Mesothelial cell of epicardium (in vitro differentiated cells): ENCODE measurements at places on chromosomes 11 and 22. TPM values are rescaled to one million over a fixed set of nuclear protein-coding genes. Genes with fewer than 3 reads are reported as not detected.

DNA sequence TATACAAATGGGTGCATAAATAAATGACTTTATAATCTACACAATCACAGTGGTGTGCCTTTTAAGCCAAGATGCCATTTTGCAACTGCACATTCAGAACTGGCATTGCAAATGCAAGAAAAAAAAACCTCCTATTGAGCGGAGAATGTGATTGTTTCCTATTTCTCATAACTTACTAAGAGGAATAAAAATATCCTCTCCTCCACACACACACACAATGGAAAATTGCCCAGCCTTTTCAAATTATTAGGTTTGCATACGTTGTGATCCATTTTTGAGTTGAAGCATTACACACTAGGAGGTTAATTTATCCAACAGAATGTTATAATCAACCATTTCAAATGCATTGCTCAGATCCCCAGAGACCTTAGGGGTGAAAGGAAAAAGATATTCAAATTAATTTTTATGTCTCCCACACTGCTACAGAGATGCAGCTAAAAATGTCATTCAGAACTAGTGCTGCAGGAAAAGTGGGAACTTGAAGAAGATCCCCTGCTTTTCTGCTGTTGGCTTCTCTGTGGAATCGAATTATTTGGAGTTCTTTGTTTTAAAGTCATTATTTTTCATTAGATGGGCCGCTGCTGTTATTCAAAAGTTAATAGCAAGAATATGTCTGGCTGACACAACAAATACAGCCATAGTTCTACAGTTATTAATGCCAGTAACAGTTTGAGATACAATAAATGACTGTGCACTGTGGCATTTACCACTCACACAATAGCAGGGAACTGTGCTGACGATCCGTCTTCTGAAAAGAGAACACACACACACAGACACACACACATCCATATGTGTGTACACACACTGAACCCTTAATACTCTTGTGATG is 299.9 kb upstream of the ANO5 start:
- H3K4me1 ChIP-seq, result no peaks in the 10 kb centered on the region
- no peak overlapping the region for H3K27ac ChIP-seq
- H3K36me3 ChIP-seq, result no peaks in the 10 kb centered on the region
- no peak overlapping the region for H3K4me3 ChIP-seq
- H3K27me3 ChIP-seq, result peaks cover 2% of the 10 kb centered on the region
- DNase-seq, result no peak

GRCh38 chr11:13214276-13214675 is 63.3 kb upstream of the BMAL1 start:
- H3K36me3 ChIP-seq, result no peaks in the 10 kb centered on the region
- DNase-seq, result no peak
- H3K4me3 ChIP-seq, result no peak overlapping the region
- H3K4me1 ChIP-seq, result peaks cover 4% of the 10 kb centered on the region

- peaks cover 17% of the 10 kb centered on the region for H3K27me3 ChIP-seq
- H3K27ac ChIP-seq, result no peak overlapping the region
- peaks cover 11% of the 10 kb centered on the region for H3K4me1 ChIP-seq
- H3K36me3 ChIP-seq, result peaks cover 14% of the 10 kb centered on the region
Observed at GRCh38 chr11:18106688-18107087, 806 bp upstream of the SAAL1 start.

GRCh38 chr11:102608699-102609098 is 16.4 kb downstream of the MMP20 start:
- H3K4me1 ChIP-seq, result no peaks in the 10 kb centered on the region
- H3K27ac ChIP-seq, result no peak overlapping the region
- no peaks in the 10 kb centered on the region for H3K27me3 ChIP-seq
- no peak overlapping the region for H3K4me3 ChIP-seq
- DNase-seq, result no peak

- H3K4me3 ChIP-seq, result peak overlapping the region; percentile 77
- peak overlapping the region; percentile 71 for H3K27ac ChIP-seq
- H3K27me3 ChIP-seq, result no peaks in the 10 kb centered on the region
Observed at GRCh38 chr11:111977146-111978027, 40.2 kb downstream of the DIXDC1 start.

DNA sequence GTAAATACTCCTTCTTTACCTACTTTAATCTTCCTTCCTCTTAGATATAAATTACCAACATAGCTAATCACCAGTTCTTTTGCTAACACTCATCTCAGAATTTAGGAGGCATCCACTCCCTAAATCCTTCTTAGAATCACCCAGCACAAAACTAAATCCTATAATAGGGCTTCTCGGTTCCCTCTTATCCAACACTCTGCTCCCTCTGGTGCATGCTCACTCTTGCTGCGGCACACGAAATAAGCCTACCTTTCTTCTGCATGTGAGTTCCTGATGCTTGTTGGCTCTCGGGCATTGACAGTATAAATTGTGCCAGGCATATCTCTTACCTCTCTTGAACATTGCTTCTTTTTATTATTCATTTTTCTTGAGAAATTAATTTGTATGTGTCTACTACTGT is 61.0 kb downstream of the OR5AK2 start:
- DNase-seq, result no peak
- no peak overlapping the region for H3K4me3 ChIP-seq
- peaks cover 2% of the 10 kb centered on the region for H3K36me3 ChIP-seq
- no peaks in the 10 kb centered on the region for H3K27me3 ChIP-seq
- H3K27ac ChIP-seq, result no peak overlapping the region

DNA sequence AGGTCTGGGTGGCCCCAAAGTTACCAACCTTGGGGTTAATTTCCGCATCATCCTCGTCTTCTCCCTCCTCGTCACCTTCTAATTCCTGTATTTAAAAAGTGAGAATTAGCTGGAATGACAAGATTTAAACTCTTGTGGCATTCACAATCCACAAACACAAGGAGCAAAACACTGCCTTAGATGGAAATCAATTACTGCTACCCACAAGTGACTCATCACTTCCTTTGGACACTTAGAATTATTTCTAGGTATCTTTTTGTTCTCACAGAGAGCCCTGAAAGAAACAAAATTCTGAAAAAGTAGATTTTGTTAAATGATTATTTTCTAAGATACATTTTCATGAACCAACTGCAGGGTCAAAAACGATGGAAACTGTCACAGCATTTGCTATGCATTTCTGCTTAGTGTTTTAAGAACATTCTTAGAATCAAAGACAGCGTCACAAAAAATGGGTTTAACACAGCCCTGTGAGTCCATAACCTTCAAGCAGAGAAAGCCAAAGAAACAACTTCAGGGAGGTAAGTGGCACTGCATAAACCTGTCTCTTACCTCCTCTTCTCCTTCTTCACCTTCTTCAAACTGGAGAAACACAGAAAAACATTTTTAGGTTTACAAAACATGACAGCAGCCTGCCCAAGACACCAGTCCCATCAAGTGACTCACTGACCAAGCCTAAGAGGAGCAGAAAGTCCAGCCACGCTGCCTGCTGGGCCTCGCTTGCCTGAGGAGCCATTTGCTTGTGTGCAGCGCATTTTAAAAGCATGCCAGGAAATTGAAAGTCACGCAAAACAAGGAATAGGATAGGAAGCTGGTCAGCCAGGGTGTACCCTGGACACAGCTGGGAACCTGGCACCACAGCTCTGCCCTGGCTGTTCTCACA is 22.3 kb upstream of the PHLDA2 start:
- peaks cover 54% of the 10 kb centered on the region for H3K36me3 ChIP-seq
- no peaks in the 10 kb centered on the region for H3K4me1 ChIP-seq
- no peak for DNase-seq
- H3K27me3 ChIP-seq, result no peaks in the 10 kb centered on the region

DNA sequence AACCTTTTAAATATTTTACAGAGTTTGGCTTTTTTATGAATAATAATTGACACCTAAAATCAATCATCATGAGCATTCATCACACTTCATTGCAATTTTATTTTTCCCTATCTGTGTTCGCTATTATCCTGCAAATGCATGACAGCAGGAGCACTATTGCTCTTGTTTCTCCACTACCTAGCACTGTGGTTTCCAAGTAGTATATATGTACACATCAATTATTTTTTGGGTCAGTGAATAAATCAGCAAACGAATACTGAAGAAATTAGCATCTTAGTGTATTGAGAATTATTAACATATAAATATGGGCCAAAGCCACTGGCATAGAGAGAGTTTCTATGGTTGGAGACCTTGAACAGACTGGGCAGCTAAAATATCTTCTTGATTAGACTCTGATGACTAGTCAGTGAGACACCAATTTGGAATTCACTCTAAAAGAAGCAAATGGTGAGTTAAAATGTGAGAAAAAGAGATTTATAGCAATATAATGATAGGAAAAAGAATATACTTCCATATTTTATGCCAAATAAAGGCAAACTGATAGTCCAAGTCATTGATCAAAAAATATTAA is 731.1 kb upstream of the LUZP2 start:
- DNase-seq, result no peak
- H3K36me3 ChIP-seq, result peaks cover 11% of the 10 kb centered on the region
- H3K4me1 ChIP-seq, result no peaks in the 10 kb centered on the region
- no peak overlapping the region for H3K27ac ChIP-seq

DNA sequence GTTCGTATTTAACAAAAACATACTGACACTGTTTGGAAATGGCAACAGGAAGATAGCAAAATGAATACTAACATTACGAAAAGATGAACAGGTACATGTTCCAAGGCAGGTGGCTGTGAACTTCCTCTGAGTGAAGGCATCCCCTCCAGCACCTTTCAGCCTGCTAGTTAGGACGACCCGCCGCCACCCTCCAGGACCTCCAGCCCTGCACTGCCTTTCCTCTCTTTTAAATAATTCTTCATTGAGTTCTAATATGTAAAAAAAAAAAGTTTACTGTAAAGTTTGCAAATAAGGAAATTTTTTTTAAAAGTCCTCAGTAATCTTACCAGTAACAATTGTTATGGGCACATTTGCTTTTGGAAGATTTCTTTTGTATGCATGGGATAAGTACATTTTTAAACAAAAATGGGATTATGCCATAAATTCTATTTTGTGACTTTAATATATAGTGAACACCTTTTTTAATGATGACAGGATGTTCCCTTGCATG is 6.0 kb downstream of the NEAT1 start:
- peak overlapping the region; percentile 100 for H3K27ac ChIP-seq
- no peak overlapping the region for H3K4me3 ChIP-seq
- H3K4me1 ChIP-seq, result peaks cover 71% of the 10 kb centered on the region
- H3K36me3 ChIP-seq, result peaks cover 12% of the 10 kb centered on the region
- DNase-seq, result no peak
- H3K27me3 ChIP-seq, result no peaks in the 10 kb centered on the region

DNA sequence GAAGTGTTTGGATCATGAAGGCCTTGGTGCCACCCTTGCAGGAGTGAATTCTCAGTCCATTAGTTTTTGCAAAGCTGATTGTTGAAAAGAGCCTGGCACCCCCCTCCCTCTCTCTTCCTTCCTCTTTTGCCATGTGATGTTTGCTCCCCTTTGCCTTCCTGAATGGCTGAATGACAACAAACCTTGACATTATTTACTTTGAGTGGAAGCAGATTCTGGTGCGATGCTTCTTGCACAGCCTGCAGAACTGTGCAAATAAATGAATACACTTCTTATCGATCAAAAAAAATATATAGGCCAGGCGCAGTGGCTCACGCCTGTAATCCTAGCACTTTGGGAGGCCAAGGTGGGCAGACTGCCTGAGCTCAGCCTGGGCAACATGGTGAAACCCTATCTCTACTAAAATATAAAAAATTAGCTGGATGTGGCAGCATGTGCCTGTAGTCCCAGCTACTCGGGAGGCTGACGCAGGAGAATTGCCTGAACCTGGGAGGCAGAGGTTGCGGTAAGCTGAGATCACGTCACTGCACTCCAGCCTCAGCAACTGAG is 2.0 kb upstream of the NARS2 start:
- no peak for DNase-seq
- peaks cover 17% of the 10 kb centered on the region for H3K4me1 ChIP-seq
- no peak overlapping the region for H3K4me3 ChIP-seq
- no peaks in the 10 kb centered on the region for H3K36me3 ChIP-seq

- peak overlapping the region; percentile 74 for H3K4me3 ChIP-seq
- peak overlapping the region; percentile 86 for H3K27ac ChIP-seq
- peaks cover 17% of the 10 kb centered on the region for H3K36me3 ChIP-seq
- H3K4me1 ChIP-seq, result peaks cover 20% of the 10 kb centered on the region
- no peaks in the 10 kb centered on the region for H3K27me3 ChIP-seq
Observed at GRCh38 chr22:31488346-31488883, 1.2 kb downstream of the EIF4ENIF1 start.

- no peaks in the 10 kb centered on the region for H3K27me3 ChIP-seq
- DNase-seq, result no peak
- peaks cover 28% of the 10 kb centered on the region for H3K4me1 ChIP-seq
- H3K4me3 ChIP-seq, result no peak overlapping the region
- peaks cover 5% of the 10 kb centered on the region for H3K36me3 ChIP-seq
Observed at GRCh38 chr11:92707173-92707619, 262.3 kb upstream of the MTNR1B start.

DNA sequence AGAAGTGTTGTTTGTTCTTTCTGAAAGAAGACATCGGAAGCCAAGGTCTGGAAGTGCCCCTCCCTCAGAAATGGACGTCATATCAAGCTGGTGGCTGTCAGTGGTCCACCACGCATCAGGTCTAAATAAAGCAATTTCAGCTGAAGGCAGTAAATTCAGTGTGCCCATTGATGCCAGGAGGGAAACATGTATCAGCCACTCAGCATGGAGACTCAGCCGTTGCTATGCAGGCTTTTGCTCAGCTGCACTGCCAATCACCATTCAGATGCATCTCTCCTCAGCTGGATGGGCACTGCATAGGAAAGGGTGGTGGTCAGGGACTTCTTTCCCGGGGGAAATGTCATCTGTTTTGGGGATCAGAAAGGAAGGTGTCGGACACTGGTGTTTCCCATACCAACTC is 878.2 kb downstream of the NTM start:
- no peaks in the 10 kb centered on the region for H3K4me1 ChIP-seq
- no peak overlapping the region for H3K4me3 ChIP-seq
- H3K36me3 ChIP-seq, result no peaks in the 10 kb centered on the region
- H3K27me3 ChIP-seq, result peaks cover 48% of the 10 kb centered on the region
- no peak overlapping the region for H3K27ac ChIP-seq
- DNase-seq, result no peak

GRCh38 chr11:29448246-29448877 is 568.5 kb downstream of the KCNA4 start:
- H3K36me3 ChIP-seq, result no peaks in the 10 kb centered on the region
- H3K27me3 ChIP-seq, result no peaks in the 10 kb centered on the region
- peaks cover 21% of the 10 kb centered on the region for H3K4me1 ChIP-seq
- DNase-seq, result no peak
- no peak overlapping the region for H3K4me3 ChIP-seq

GRCh38 chr22:28148816-28149465 is 229.9 kb upstream of the PITPNB start:
- H3K4me1 ChIP-seq, result peaks cover 33% of the 10 kb centered on the region
- no peak overlapping the region for H3K4me3 ChIP-seq
- no peak overlapping the region for H3K27ac ChIP-seq
- no peaks in the 10 kb centered on the region for H3K27me3 ChIP-seq
- no peak for DNase-seq

GRCh38 chr11:2678396-2678795 is 21.4 kb downstream of the KCNQ1OT1 start:
- H3K27me3 ChIP-seq, result no peaks in the 10 kb centered on the region
- no peak overlapping the region for H3K4me3 ChIP-seq
- DNase-seq, result no peak

Gene RIMBP3B
- total RNA-seq, result 0.13 to 0.68 TPM (median 0.36 TPM) in 3 replicates

Gene GAS2
- total RNA-seq, result 14.8 to 17.8 TPM (median 14.9 TPM) in 3 replicates

Gene CELSR1
- 17.8 to 18.8 TPM (median 18.4 TPM) in 3 replicates for total RNA-seq

Gene LDLRAD3
- 37.9 to 40.7 TPM (median 39.1 TPM) in 3 replicates for total RNA-seq

Gene TIMM10
- 41.7 to 46.3 TPM (median 44.0 TPM) in 3 replicates for total RNA-seq

Gene CDKN1C
- 132 to 148 TPM (median 146 TPM) in 3 replicates for total RNA-seq

Gene MS4A3
- not detected in 3 replicates for total RNA-seq
